Activated CD8-positive, alpha-beta memory T cell treated with anti-CD3 and anti-CD28 coated beads, Interleukin-2, amount 50 U/mL, for 48 hours (primary cell): ENCODE measurements at places on chromosomes 4 and X.

DNA sequence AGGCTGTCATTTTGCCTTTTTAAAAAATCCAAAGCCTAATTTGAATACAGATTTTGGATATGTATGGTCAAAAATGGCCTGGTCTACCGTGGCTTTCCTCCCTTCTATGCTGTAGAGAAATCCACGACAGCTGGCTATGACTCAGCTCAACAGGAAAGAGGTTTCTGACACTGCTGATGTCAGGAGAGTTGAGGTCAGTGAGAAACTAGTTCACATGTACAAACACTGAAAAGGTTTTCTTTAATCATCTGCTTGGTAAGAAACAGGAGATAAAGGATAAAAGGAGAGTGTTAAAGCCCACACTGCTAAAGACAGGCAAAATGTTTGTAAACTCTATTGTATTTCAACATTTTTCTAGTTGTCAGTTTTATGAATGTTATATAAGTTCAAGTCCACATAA, 113.9 kb downstream of the NYX start:
- no peak for DNase-seq

GRCh38 chrX:32966821-32967355, 244.5 kb downstream of the DMD start:
- DNase-seq, result no peak

- no peak for DNase-seq
Measured at GRCh38 chr4:139822391-139822790, 156.8 kb downstream of the MGST2 start.

DNA sequence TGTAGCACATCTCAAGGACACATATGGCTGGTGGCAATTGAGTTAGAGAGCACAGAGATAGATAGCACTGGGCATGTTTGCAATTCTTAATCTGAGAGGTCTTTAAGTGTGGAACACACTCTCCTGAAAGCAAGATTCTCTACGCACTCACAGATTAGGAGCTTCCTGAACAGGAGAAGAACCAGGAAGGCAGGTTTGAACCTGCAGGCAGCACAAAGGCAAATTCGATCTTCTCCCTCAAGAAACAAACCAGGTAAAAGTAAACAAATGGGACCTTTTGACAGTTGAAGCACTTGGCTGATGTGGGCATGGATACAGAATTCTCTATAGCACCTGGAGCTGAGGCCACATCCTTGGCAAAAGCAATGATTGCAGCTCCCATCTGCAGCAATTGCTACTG, 24.3 kb downstream of the HS3ST1 start:
- no peak for DNase-seq

DNA sequence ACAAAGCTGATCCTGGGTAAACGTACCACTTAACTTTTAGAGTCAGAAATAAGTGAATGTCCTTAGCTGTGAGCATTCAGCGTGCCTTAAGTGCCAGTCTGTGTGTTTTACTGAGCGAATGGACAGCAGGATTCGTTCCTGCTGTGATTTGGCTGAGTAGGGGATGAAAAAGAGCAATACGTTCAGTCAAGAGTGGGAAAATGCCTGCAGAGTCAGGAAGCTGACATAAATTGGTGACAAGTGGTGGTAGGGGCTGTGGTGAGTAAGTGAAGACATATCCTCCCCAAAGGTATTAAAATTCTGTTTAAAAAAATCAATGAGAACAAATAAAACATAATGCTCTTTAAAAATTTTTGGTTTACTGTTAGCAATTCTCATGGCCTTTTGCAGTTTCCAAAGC, 56.6 kb upstream of the TNIP3 start:
- no peak for DNase-seq

- DNase-seq, result no peak
Measured at GRCh38 chr4:79964400-79965211, 108.4 kb downstream of the ANTXR2 start.

DNA sequence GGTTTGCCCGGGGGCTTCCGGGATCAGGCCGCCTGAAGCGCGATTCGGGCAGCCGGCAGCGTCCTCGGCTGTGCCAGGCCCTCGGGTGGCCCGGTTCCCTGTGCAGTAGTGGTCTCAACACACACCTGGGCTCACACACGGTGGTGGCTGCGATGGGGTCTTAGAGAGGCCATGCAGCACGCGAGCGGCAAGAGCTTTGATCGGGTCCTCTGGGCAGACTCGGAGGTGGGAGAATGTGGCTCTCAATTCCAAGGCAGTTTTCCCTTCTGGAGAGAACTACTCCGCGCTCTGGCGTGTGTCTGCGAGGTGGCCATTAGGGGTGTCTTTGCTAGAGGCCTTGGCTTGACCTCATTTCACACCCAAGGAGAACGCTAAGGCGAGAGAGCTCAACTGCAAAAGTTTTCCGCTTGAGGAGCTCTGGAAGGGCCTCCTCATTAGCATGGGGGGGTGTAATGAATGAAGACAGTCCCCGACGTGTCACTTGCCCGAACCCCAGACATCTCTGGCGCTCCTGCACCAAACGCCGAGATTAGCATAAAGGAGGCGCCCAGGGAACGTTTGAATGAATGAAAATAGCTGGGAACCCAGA, 771 bp upstream of the RBPJ start:
- no peak for DNase-seq

GRCh38 chrX:51737091-51737490, 6.2 kb upstream of the GSPT2 start:
- no peak for DNase-seq

DNA sequence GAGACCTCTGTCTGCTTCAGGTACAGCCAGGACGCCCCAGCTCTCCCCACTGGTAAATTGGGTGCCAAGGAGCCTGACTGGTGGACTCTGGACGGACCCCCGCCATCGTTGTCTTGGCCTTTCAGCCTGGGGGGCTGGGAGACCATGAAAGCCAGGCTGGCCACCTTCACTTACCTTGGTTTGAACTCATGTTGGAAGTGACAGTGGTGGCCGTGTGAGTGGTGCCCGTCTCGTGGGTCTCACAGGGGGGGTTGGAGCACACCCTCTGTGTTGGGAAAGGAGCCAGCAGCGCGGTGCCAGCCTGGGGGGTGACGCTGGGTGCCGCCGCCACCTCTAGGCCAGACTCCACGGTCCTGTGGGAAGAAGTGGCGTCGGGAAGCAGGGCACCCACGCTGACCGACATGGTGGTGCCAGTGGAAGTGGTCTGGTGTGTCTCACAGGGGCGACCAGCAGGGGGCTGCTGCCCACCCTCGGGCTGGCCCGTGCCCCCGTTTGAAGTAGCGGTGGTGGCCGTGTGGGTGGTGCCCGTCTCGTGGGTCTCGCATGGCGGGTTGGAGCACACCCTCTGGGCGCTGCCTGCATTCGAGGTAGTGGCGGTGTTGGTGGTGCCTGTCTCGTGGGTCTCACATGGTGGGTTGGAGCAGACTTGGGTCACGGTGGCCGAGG, 9.6 kb upstream of the RENBP start:
- no peak for DNase-seq

GRCh38 chr4:25500626-25501316, 123.7 kb downstream of the ANAPC4 start:
- no peak for DNase-seq

GRCh38 chrX:115503099-115503498, 57.9 kb upstream of the PLS3 start:
- DNase-seq, result no peak

GRCh38 chr4:123838474-123838873, 441.9 kb downstream of the SPRY1 start:
- DNase-seq, result no peak

DNA sequence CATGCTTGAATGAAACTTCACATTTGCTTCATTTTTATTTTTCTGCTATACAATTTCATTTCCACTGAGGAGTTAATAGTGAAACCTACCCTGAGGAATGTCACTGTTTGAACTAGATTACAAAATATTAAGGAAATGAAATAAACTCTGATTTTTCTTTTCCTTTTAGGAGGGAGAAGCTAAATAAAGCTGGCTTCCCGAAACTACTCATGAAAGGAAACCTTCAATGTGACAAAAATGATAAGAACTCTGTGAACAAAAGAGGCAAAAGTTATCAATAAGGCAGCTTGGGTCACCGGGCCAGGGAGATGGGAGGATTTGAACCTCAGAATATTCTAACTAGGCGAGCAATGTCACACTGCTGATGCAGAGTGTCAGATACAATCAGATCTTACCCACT, 185.2 kb downstream of the APBB2 start:
- no peak for DNase-seq

DNA sequence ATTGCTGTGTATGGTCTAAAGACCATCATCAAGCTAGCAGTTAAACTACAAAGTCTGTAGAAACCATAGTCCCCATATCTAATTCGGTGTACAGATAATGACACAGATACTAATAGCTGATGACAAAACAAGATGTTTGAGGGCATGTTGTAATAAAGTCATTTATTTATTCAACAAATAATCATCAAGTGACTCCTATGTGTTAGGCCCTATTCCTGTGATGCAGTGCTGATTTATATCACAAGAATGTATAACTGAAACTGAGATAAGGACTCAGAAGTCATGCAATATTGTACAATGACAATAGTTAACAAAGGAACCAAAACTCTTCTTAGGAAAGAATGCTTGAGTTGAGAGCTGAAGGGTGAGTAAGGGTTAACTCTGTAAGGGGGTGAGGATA, 315.0 kb upstream of the NR3C2 start:
- DNase-seq, result no peak

- no peak for DNase-seq
Measured at GRCh38 chr4:181676546-181676945, 566.7 kb upstream of the TENM3 start.

DNA sequence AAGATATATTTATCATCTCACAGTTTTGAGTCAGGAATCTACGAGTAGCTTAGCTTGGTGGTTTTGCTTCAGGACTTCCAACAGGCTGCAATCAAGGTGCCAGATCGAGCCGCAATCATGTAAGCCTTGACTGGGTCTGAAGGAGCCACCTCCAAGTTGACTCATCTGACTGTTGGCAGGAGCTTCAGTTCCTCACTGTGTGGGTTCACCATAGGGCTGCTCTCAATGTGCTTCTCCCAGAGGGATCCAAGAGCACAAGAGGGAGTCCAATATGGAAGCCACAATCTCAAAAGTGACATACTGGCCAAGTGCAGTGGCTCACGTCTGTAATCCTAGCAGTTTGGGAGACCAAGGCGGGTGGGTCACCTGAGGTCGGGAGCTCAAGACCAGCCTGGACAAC, 26.5 kb downstream of the DCHS2 start:
- no peak for DNase-seq

DNA sequence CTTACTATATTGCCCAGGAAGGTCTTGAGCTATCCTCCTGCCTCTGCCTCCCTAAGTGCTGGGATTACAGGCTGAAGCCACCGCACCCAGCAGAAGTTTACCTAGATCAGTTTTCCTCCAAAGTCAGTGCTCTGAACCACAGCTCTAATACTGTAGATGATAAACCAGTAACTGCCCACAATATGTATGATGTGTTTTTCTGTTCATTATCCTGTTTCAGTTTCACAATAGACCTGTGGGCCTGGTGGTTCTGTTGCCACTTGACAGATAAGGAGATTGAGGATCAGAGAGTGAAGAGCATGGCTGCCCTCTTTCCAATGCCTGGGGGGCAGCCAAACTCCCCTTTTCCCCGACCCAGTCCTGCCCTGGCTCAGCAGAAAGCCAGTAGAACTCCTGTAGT, 87.0 kb downstream of the EFNB1 start:
- DNase-seq, result no peak

GRCh38 chrX:40445691-40446090, 135.1 kb upstream of the ATP6AP2 start:
- DNase-seq, result no peak

- no peak for DNase-seq
Measured at GRCh38 chr4:55604996-55605395, 13.0 kb upstream of the PDCL2 start.

GRCh38 chr4:185587427-185588161, 52.3 kb upstream of the PDLIM3 start:
- peak; percentile 82 for DNase-seq

GRCh38 chr4:8920969-8921368, 49.3 kb upstream of the HMX1 start:
- peak; percentile 26 for DNase-seq
